Stimulated activated CD8-positive, alpha-beta memory T cell treated with anti-CD3 and anti-CD28 coated beads, Interleukin-12 subunit alpha, Interleukin-12 subunit beta, amount 100 ng/mL, for 1 hour (primary cell): ENCODE measurements at places on chromosomes 5 and 9.

- DNase-seq: no peak
These were observed 36.8 kb upstream of the SSBP2 start for GRCh38 chr5:81787474-81788242.

GRCh38 chr5:137264573-137264972, 234.6 kb downstream of the SPOCK1 start:
- no peak for DNase-seq

DNA sequence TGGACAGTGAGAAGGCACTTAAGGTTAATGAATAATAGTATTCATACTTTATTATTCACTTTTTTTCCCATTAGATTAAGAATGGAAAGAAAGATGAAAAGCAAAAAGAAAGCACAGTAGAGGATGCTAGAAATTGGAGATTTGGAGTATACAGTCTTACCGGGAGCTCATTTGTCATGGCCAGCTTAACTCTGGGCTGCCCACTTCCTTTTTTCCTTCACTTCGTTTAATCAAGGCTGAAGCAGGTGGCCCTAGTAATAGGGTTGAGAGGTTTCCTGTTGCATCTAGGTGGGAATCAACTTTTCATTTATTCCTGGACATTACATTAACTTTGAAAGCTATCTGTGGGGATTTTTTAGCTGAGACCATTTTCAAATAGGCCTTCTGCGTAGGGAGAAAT, 57.0 kb upstream of the MEGF10 start:
- DNase-seq: no peak

DNA sequence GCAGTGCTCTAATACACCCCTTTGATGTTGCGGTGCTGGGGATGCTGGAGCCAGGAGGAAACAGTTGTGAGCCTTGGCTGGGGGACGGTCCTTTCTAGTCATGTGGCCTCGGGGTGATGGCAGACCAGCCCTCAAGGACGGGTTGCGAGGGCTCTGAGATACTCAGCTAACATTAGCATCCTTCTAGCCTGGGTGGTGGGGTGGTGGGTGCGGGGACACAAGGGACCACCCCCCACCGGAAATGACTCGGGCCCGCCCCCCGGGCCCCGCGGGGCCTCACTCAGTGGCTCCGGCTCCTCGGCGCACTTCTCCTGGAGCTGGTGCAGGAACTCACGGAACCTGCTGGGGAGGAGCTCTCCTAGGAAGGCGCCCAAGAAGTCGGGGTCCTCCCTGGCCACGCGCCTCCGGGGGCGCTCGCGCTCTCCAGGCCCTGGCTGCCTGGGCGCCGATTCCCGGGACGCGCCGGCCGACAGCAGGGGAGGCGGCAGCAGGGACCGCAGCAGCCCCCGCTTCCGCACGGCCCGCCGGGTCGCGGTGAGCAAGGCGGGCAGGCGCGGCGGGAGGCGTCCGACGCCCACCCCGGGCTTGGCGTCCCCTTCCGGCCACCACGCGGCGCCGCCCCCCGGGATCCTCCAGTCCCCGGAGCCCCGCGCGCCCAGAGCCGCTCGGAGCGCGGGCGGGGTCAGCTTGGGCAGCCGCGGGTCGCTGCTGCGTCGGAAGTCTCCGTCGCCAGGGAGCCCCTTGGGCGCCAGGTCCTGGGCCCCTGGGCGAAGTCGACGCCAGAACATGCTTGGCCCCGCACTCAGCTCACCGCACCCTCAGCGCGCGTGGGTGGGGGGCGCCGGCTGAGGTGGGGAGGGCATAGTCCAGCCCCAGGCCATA, 873 bp downstream of the C9orf50 start:
- no peak for DNase-seq

GRCh38 chr5:38157024-38157423, 101.3 kb upstream of the EGFLAM start:
- DNase-seq: no peak

- DNase-seq: no peak
These were observed 58.9 kb downstream of the IRF1 start for GRCh38 chr5:132431632-132432031.
